Naive thymus-derived CD4-positive, alpha-beta T cell (primary cell): ENCODE measurements at places on chromosomes 12 and 14. TPM values are rescaled to one million over a fixed set of nuclear protein-coding genes. Genes with fewer than 3 reads are reported as not detected.

- DNase-seq: no peak
These were observed 174.4 kb downstream of the MON2 start for GRCh38 chr12:62640910-62641448.

GRCh38 chr12:51118706-51119105 is 35.3 kb upstream of the CSRNP2 start:
- no peak for DNase-seq

DNA sequence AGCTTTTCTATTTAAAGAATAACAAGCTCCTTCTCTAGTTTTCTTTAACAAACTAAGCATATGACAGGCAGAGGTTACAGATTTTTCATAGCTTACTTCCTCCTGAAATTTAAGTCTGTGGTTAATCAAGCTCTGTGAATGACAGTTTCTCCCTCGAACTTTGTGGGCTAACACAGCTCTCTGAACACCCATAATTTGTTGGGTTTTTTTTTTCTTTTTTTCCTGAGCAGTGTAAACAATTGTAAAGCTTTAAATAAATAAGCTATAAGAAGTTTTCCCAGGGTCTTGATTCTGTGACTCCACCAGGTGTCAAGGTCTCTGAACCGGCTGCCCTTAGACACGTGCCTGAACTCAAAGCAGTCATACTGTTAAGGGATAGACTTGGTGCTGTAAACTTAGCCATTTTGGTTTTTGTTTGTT is 128.1 kb upstream of the AMIGO2 start:
- DNase-seq: peak; percentile 47

- no peak for DNase-seq
These were observed 817 bp downstream of the STXBP6 start for GRCh38 chr14:25049093-25049567.

DNA sequence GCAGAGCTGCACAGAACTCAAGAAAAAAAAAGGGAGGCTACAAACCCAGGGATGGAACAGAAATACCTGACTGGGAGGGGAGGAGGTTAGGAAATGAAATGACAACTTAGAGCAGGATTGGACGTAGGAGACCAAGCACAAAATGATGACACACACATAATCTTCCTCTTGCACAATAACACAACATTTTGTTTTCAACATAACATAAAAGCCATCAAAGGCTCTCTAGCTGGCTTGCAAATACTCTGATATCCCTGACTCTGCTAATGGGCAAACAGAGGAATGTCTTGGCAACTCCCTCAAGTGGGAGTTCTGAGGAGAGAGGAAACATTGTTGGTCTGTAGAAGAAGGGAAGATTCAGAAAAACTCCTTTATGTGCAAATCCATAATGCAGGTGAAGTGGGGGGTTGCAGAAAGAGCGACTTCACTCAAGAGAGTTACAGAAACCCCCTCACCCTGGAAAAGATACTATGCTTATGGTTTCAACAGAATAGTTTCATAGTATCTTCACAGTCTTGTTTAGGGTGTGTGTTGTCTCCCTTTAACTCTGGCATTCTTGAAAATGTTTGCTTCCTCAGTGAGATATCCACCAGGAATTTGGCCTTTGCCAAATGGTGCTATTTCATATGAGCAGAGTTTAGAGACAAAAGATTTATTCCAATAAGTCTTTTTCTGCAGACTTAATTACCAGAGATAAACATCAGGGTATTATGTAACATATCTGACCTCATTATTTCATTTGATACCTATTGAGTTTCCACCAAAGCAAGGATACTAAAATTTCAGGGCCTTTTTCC is 43.8 kb upstream of the LTBP2 start:
- no peak for DNase-seq

DNA sequence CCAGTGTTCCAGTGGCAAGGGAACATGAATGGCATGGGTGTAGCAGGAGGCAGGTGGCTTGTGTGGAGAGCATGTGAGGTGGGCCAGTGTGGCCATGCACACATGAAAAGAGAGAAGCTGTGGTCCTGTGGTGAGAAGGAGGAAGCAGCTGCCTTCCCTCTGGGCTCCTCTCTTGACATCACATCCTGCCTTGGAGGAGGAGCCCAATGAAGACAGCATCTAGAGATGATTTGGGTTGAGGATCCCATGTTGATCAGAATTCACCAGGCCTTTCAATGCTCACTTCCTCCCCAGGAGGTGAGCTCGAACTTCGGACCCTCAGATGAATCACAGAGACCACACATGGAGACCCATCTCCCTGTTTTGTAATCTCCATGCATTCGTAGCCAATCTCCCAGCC is 82.6 kb downstream of the LRRC74A start:
- peak; percentile 70 for DNase-seq

VPS29 gene
- 118 TPM for total RNA-seq

PLEKHG7 gene
- not detected in 2 replicates for total RNA-seq

ACVRL1 gene
- 0.70 TPM for total RNA-seq

BMP4 gene
- not detected for total RNA-seq

INSM2 gene
- not detected in 2 replicates for total RNA-seq

PLCZ1 gene
- total RNA-seq: not detected
